GM12878 (cell line): ENCODE measurements at places on chromosomes 6 and 20. TPM values are rescaled to one million over a fixed set of nuclear protein-coding genes. Genes with fewer than 3 reads are reported as not detected.

- H3K4me1 ChIP-seq, result no peaks in the 10 kb centered on the region
- DNase-seq, result no peak
- no peaks in the 10 kb centered on the region for H3K27me3 ChIP-seq
- H3K27ac ChIP-seq, result no peak overlapping the region
- no peak overlapping the region for H3K4me3 ChIP-seq
- peaks cover 8% of the 10 kb centered on the region for H3K36me3 ChIP-seq
Measured at GRCh38 chr20:35796571-35796970, 24.8 kb downstream of the PHF20 start.

GRCh38 chr6:6891125-6891721, 216.5 kb upstream of the RREB1 start:
- no peak for DNase-seq
- no peaks in the 10 kb centered on the region for H3K27me3 ChIP-seq
- no peaks in the 10 kb centered on the region for H3K36me3 ChIP-seq

- no peak overlapping the region for H3K27ac ChIP-seq
- H3K4me3 ChIP-seq, result no peak overlapping the region
- H3K27me3 ChIP-seq, result no peaks in the 10 kb centered on the region
- DNase-seq, result no peak
- H3K36me3 ChIP-seq, result no peaks in the 10 kb centered on the region
- H3K4me1 ChIP-seq, result no peaks in the 10 kb centered on the region
Measured at GRCh38 chr6:20892365-20892764, 358.1 kb downstream of the CDKAL1 start.

DNA sequence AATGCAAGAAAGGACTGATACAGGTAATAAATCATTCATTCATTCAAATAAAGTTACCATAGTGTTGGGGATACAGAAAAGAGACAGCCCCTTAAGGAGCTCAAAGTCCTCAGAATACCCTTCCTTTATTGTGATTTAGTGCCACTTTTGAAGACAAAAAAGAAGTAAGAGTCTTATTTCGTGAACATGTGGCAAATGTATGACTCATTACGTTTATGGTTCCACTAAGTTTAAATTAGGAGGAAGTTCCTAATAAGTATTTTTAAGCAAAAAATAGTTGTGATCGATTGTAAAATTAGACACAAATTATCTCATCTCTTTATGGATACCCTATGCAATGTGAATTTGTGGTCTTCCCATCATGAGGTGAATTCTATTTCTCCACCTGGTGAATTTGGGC, 38.5 kb upstream of the GCLC start:
- H3K36me3 ChIP-seq, result no peaks in the 10 kb centered on the region
- no peaks in the 10 kb centered on the region for H3K4me1 ChIP-seq
- H3K27me3 ChIP-seq, result no peaks in the 10 kb centered on the region; the same call in 1 of the 2 replicates
- no peak overlapping the region for H3K27ac ChIP-seq
- no peak for DNase-seq
- H3K4me3 ChIP-seq, result no peak overlapping the region

GRCh38 chr6:143529095-143529494, 17.6 kb upstream of the FUCA2 start:
- H3K36me3 ChIP-seq, result no peaks in the 10 kb centered on the region
- no peak for DNase-seq
- H3K27me3 ChIP-seq, result peaks cover 1% of the 10 kb centered on the region; the same call in 1 of the 2 replicates
- H3K4me3 ChIP-seq, result no peak overlapping the region
- H3K27ac ChIP-seq, result no peak overlapping the region

GRCh38 chr6:73537677-73538076, 16.8 kb upstream of the EEF1A1 start:
- no peaks in the 10 kb centered on the region for H3K4me1 ChIP-seq
- no peak for DNase-seq
- no peaks in the 10 kb centered on the region for H3K27me3 ChIP-seq
- H3K36me3 ChIP-seq, result no peaks in the 10 kb centered on the region

DNA sequence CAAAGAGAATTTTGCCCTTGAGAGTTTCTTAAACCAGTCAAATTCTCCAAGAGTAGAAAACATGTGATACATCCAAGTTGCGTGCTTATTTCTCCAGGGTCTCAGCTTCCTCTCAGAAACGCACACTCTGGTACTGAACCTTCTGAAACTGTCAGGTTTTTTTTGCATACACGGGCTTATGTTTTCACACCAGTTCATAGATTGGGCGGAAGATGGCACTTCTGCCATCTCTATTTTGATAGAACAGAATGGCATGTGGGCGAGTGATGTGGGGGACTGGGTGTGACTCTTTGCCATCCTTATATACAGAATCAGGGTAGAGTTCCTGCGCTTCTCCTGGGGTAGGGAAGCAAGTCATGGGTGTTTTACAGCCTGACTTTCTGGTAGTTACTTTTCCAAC, 56.4 kb downstream of the ADTRP start:
- no peaks in the 10 kb centered on the region for H3K36me3 ChIP-seq
- no peak overlapping the region for H3K4me3 ChIP-seq
- H3K27ac ChIP-seq, result peak overlapping the region; percentile 88
- no peak for DNase-seq
- no peaks in the 10 kb centered on the region for H3K27me3 ChIP-seq

GRCh38 chr6:74749211-74750147, 456.4 kb downstream of the COL12A1 start:
- no peak overlapping the region for H3K27ac ChIP-seq
- DNase-seq, result no peak
- no peaks in the 10 kb centered on the region for H3K36me3 ChIP-seq
- no peaks in the 10 kb centered on the region for H3K4me1 ChIP-seq
- H3K4me3 ChIP-seq, result no peak overlapping the region

GRCh38 chr20:33516882-33517281, 27.0 kb downstream of the CBFA2T2 start:
- H3K4me3 ChIP-seq, result no peak overlapping the region
- H3K27me3 ChIP-seq, result no peaks in the 10 kb centered on the region
- no peaks in the 10 kb centered on the region for H3K36me3 ChIP-seq
- H3K27ac ChIP-seq, result no peak overlapping the region

DNA sequence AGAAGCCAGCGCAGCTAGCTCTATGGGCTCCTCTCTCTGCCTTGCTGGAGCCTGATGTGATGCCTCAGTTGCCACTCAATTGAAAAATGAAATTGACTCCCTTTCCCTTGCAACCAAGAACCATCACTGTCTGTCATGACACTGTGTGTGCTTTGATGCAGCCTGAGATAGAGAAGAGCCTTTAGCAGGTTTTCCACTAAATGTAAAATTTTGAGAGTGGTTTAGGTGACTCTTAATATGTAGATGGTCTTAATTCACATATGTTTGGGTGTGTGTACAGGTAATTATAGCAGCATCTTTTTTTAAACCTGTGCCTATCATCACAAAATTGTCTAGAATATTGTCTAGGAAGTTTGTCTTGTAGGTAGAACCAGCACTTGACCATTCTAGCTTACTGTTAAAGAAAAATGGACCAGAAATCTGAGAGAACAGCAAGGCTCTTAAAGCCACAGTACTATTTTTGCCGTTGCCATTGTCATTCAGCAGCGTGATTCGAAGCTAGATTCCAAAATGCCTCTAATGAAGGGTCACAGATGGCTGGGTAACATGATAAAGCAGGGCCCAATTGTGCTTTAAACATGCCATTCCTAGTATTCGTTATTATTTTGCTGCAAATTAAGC, 1.3 kb downstream of the ARFGEF3 start:
- H3K27ac ChIP-seq, result no peak overlapping the region
- no peaks in the 10 kb centered on the region for H3K36me3 ChIP-seq
- H3K4me3 ChIP-seq, result no peak overlapping the region
- DNase-seq, result no peak
- H3K4me1 ChIP-seq, result no peaks in the 10 kb centered on the region
- H3K27me3 ChIP-seq, result peaks cover 12% of the 10 kb centered on the region

GRCh38 chr6:63114610-63115211, 96.6 kb upstream of the FKBP1C start:
- no peak overlapping the region for H3K4me3 ChIP-seq
- H3K36me3 ChIP-seq, result no peaks in the 10 kb centered on the region
- DNase-seq, result no peak
- no peak overlapping the region for H3K27ac ChIP-seq
- no peaks in the 10 kb centered on the region for H3K4me1 ChIP-seq
- H3K27me3 ChIP-seq, result no peaks in the 10 kb centered on the region

- no peak overlapping the region for H3K27ac ChIP-seq
- no peaks in the 10 kb centered on the region for H3K4me1 ChIP-seq
- H3K4me3 ChIP-seq, result no peak overlapping the region
- H3K27me3 ChIP-seq, result no peaks in the 10 kb centered on the region
- no peak for DNase-seq
Measured at GRCh38 chr6:148037496-148037895, 305.1 kb upstream of the SASH1 start.

GRCh38 chr20:2755451-2756055, 44.9 kb downstream of the CPXM1 start:
- H3K4me1 ChIP-seq, result peaks cover 6% of the 10 kb centered on the region
- H3K27me3 ChIP-seq, result peaks cover 12% of the 10 kb centered on the region
- DNase-seq, result no peak

DNA sequence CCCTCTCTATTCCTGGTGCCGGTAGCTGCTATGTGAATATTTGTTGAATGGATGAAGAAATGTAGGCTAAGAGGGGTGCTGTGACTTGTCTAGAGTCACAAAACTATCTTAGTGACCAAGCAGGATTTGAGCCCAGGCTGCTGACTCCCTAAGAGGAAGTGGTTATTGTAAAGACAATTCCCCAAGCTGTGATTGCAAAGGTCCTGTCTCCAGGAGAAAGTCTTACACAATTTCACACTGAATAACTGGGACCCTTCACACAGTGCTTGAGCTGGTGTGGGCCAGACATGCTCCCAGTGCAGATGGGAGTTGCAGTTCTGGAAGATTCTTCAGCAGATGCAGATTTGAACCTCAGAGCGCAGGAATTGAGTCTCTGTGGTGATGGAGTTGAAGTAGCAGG, 38.1 kb downstream of the IYD start:
- no peaks in the 10 kb centered on the region for H3K36me3 ChIP-seq
- no peaks in the 10 kb centered on the region for H3K27me3 ChIP-seq
- no peak for DNase-seq

- peaks cover 15% of the 10 kb centered on the region for H3K4me1 ChIP-seq
- DNase-seq, result no peak
- no peaks in the 10 kb centered on the region for H3K36me3 ChIP-seq
- peak overlapping the region; percentile 94 for H3K4me3 ChIP-seq
Measured at GRCh38 chr6:107490566-107491137, 735 bp downstream of the SOBP start.

GRCh38 chr20:5072756-5073659, 46.8 kb downstream of the PCNA start:
- no peak overlapping the region for H3K4me3 ChIP-seq
- no peak for DNase-seq
- H3K27me3 ChIP-seq, result no peaks in the 10 kb centered on the region
- no peak overlapping the region for H3K27ac ChIP-seq

DNA sequence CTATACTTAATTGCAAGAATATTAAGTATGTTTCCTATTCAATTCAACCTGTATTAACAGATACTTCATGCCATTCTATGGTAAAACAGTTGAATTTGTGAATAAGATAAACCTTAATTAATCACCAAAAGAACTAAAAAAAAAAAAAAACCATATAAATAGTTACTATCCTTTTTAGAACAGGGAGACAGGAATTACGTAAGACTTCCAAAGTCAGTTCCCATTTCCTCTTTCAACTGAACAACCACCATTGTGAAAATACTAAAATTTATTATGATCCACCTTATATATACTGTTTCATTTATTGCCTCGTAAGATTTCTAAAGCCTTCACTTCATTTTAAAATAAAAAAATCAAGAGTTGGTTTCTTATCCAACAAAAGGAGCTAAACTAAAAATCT, 9.4 kb downstream of the CCNC start:
- H3K4me3 ChIP-seq, result no peak overlapping the region
- DNase-seq, result no peak
- no peaks in the 10 kb centered on the region; the same call in 1 of the 2 replicates for H3K36me3 ChIP-seq
- H3K4me1 ChIP-seq, result no peaks in the 10 kb centered on the region

DNA sequence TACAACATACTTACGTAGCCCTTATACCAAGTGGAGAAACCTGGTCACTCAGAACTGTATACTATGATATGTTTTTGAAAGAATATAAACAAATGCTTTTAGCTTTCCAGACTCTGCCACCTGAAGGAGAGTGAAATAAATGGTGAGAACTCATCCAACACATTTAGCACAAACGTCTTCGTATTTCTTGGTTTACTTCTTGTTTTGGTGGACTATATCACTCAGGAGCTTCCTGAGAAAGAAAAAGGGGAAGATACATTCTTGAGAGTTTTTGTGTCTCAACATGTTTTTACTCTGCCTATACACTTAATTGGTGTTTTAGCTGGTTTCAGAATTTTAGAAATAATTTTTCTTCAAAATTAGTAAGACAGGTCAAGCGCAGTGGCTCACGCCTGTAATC, 19.4 kb upstream of the CTAGE9 start:
- H3K4me1 ChIP-seq, result no peaks in the 10 kb centered on the region
- H3K27ac ChIP-seq, result no peak overlapping the region
- H3K27me3 ChIP-seq, result no peaks in the 10 kb centered on the region
- DNase-seq, result no peak
- H3K4me3 ChIP-seq, result no peak overlapping the region

GRCh38 chr6:142167486-142167885, 20.4 kb downstream of the VTA1 start:
- peaks cover 2% of the 10 kb centered on the region for H3K36me3 ChIP-seq
- H3K4me3 ChIP-seq, result no peak overlapping the region
- no peak for DNase-seq

GRCh38 chr6:1381481-1382330, 7.7 kb upstream of the FOXF2 start:
- H3K4me3 ChIP-seq, result no peak overlapping the region
- no peaks in the 10 kb centered on the region for H3K36me3 ChIP-seq
- DNase-seq, result no peak

- H3K4me3 ChIP-seq, result no peak overlapping the region
- H3K27ac ChIP-seq, result no peak overlapping the region
- no peaks in the 10 kb centered on the region for H3K36me3 ChIP-seq
- no peak for DNase-seq
Measured at GRCh38 chr6:117381749-117382148, 44.0 kb downstream of the ROS1 start.

GRCh38 chr20:5788385-5788895, 38.2 kb downstream of the SHLD1 start:
- peaks cover 4% of the 10 kb centered on the region; the same call in 1 of the 2 replicates for H3K36me3 ChIP-seq
- no peaks in the 10 kb centered on the region for H3K27me3 ChIP-seq
- peak; percentile 66 for DNase-seq
- H3K4me3 ChIP-seq, result no peak overlapping the region

- no peak for DNase-seq
- H3K36me3 ChIP-seq, result no peaks in the 10 kb centered on the region
- no peaks in the 10 kb centered on the region for H3K4me1 ChIP-seq
Measured at GRCh38 chr6:168320634-168321033, 1.1 kb upstream of the DACT2 start.

GRCh38 chr6:33142501-33143070, 49.7 kb downstream of the COL11A2 start:
- H3K27me3 ChIP-seq, result no peaks in the 10 kb centered on the region
- H3K27ac ChIP-seq, result no peak overlapping the region
- no peaks in the 10 kb centered on the region for H3K36me3 ChIP-seq
- peaks cover 8% of the 10 kb centered on the region for H3K4me1 ChIP-seq
- DNase-seq, result no peak

Gene NT5E
- total RNA-seq, result 8.2 and 9.7 TPM in 2 replicates

Gene UBE3D
- total RNA-seq, result 5.6 and 6.2 TPM in 2 replicates

Gene BCAS4
- 84.3 and 90.1 TPM in 2 replicates for total RNA-seq

Gene MRPL2
- 95.0 and 100 TPM in 2 replicates for total RNA-seq

Gene LST1
- total RNA-seq, result 16.5 and 20.6 TPM in 2 replicates

Gene RBBP9
- total RNA-seq, result 17.8 and 18.2 TPM in 2 replicates

Gene ENPP5
- not detected in 2 replicates for total RNA-seq

Gene POU3F2
- total RNA-seq, result not detected in 2 replicates

Gene SPATA25
- 1.0 and 2.4 TPM in 2 replicates for total RNA-seq

Gene LAMA5
- 1.4 and 2.2 TPM in 2 replicates for total RNA-seq
